Retinal pigment epithelial cell (primary cell): ENCODE measurements at places on chromosomes 2 and 18.
A peak's percentile ranks its signal among the peaks of the same experiment; 100 is the strongest.

- no peak for DNase-seq
These were observed 113.8 kb upstream of the KLF7 start for GRCh38 chr2:207279520-207279919.

- no peak for DNase-seq
These were observed 1.1 kb downstream of the MEMO1 start for GRCh38 chr2:32009516-32010256.

DNA sequence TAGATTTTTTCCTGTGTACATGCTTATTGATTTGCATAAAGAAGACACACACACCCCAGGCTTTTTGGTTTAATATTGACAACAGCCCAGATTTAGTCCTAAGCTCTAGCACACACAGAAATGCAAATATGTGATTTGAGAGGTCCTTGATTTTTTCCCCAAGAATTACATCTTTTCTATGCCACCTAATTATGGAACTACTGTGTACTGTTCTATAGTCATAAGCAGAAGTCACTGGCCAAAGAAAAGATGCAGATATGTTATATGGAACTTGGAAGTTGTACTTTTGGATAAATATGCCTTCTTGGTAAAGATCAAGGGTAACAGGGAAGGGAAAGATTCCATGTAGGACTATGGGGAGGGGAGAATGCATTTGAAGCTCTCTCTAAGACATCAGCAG is 105.6 kb downstream of the SETBP1 start:
- no peak for DNase-seq

DNA sequence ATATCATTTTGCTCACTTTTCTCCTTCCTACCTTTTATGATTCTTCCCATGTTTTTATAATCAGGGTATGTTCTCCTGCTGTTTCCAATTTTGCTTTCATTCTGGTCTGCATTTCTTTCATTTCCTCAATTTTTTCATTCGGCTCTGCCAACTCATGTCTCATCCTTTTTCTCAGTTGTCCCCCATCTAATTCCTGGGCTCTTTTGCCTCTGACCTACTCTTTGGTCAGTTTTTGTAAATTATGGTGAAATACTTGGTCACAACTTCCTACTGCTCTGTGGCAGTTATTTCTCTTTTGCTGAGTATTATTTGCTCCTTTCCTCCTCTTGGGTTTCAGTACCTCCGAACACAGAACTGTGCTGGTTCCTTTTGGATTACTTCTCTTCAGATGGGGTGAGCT is 27.5 kb downstream of the MYO7B start:
- no peak for DNase-seq

DNA sequence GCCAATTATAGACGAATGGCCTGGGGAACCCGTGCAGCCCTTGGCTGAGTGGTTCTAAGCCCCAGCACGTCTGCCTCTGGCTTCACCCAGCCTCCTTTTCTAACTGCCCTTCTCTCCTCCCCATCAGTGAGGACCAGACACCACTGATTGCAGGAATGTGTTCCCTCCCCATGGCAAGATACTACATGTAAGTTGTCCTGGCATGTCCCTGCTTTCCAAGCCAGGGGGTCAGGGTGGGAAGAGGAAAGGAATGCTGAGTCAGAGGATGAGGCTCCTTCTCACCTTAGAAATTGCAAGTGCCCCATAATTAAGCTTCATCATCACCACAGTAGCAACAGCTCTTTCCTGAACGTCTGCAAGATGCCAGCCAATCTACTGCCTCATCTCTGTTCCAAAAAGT is 4.8 kb downstream of the IL1F10 start:
- no peak for DNase-seq

GRCh38 chr2:170798996-170799395 is 17.7 kb upstream of the GAD1 start:
- DNase-seq = no peak

- DNase-seq = peak; percentile 88
These were observed 113.6 kb downstream of the BABAM2 start for GRCh38 chr2:28004086-28004485.

- no peak for DNase-seq
These were observed 162.1 kb downstream of the SEPTIN10 start for GRCh38 chr2:109451671-109452070.

- no peak for DNase-seq
These were observed 7.4 kb upstream of the TEX261 start for GRCh38 chr2:71001981-71002570.

- DNase-seq = no peak
These were observed 21.7 kb downstream of the COX7A2L start for GRCh38 chr2:42339191-42339912.

DNA sequence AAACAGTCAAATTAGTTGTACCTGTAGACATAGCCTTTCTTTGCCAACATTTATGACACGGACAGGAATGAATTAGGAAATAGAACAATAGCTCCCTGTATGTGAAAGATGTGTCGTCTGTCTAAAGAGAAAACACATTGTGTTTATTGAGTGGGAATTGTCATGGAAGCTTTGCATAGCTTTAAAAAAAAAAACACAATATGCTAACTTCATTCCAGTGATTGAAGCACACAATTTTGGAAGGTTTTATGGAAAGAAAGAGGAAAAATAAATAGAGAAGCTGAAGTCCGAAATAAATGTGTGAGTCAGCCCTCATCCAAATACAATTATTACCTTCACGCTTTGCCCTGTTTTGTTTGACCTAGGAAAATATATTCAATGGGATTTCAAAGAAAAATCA is 1095.7 kb downstream of the TSN start:
- no peak for DNase-seq

DNA sequence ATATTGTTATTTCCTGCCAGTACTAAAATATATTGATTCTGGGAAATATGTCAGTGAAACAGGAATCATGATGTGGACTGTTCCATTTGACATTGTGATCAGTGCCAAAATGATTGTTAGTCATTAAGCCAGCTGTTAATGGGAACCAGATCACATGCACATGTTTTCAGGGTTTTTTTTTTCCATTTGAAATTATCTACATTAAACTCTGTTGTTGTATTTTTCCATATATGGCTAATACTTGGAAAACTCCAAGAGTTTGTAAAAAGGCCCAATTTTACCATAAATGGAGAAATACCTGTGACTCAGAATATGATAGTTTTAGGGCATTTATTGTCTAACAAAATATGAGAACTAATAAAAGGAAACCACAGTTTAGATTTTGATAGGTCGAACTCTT is 13.4 kb downstream of the ITGAV start:
- DNase-seq = no peak

DNA sequence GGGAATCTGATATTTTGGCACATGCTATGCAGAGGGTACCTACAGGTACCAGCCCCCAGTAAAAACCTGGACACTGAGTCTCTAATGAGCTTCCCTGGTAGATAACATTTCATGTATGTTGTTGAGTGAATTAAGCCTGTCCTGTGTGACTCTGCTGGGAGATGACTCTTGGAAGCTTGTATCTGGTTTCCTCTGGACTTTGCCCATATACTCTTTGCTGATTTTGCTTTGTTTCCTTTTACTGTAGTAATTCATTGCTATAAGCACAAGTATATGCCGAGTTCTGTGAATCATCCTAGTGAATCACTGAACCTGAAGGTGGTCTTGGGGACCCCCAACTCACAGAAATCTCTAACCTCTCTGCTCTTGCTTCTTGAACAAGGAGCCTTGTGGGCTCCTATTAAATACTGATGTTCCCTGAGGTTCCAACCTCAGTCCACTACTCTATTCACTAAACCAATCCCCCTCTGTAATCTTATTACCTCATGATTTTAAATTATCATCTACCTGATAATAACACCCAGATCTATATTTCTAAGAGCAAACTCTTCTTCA is 94.3 kb upstream of the WDSUB1 start:
- no peak for DNase-seq

DNA sequence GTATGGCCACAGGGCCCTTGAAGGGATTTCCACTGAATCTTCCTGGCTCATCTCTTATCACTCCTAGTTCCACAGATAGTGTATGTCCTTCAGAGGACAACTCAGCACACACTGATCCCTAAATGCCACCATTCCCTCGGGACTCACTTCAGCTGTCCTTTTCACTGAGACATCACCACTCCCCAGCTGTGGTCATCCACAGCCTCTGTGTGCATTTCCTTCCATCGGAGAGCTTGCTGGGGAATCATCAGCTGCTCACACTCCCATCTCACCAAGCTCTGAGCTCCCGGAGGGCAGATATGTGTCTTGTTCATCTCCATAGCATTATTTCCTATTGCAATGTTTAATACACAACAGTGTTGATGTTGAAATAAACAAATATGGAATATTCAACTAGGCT is 759.5 kb downstream of the RNF144A start:
- no peak for DNase-seq

DNA sequence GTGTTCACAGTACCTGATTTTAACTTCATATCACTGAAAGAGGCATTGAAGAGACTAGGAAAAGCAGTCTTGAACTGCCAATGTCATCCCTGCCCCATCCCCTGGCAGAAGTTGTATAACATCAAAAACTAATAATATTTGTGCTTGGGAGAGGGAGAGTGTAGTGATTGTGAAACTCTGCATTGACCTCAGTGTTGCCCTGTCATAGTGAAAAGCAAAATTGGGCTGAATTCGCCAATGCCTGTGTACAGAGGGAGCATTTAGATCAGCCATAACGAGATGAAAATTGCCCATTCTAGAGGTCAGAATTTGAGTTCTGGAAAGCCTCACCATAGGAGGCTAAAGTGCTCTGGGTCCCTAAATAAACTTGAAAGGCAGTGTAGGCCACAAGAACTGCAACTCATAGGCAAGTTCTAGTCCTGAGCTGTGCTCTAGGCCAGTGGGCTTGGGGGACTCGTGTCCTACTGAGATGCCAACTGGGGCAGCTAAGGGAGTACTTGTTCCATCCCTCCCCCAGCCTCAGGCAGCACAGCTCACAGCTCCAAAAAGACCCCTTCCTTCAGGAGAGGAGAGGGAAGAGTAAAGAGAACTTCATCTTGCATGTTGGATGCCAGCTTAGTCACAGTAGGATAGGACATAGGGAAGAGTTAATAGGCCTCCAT is 855.6 kb downstream of the TSN start:
- no peak for DNase-seq

DNA sequence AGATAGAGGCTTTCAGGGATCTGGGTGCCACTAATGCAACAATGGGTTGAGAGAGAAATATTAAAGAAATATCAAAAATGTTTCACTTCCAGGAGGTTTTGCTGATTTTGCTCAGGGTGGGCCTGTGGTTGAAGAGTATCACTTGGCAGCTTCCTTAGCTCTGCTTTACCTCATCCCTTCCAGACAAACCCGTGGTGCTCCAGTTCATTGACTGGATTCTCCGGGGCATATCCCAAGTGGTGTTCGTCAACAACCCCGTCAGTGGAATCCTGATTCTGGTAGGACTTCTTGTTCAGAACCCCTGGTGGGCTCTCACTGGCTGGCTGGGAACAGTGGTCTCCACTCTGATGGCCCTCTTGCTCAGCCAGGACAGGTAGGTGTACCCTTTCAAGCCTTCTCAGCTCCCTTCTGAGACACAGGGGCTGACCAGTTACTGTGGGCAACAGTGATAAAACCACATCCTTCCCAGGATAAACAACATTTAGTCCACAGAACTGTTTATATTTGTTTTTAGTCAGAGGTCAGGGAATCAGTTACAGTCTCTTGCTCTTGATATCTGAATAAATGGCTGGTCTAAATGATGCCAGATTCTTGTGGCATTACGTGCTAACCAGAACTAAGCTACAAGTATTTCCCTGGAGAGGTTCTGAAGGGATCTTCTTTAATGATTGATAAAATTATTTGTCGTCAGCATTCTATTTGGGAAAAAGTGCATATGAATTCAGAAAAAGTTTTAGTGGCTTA is 7.0 kb downstream of the SLC14A1 start:
- DNase-seq = no peak

DNA sequence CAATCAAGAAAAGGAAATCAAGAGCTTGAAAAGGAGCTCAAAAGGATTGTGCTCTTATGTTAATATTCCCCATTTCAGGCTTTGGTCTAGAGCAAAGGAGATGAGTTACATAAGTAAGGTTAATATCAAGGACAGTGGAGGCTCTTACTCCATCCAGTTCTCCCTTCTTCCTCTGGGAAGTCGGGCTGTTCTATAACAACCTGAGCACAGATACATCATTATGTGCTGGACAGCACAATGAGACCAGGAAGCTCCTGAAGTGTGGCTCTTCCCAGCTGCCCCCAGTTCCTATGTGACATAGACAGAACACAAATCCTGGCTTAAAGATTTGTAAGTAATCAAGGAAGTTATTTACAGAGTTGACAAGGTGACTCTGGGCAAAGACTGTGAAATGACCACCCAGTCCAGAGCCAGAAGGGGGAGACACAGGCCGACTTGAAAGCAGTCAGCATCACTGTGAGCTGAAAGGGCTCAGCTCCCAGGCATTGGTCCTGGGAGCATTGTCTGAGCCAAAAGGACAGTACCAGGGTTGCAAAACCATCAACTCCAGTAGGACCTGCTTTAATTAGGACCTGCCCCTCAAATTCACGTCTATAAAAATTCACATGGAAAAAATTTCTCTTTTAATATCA is 917.6 kb upstream of the ACVR2A start:
- DNase-seq = peak; percentile 31

DNA sequence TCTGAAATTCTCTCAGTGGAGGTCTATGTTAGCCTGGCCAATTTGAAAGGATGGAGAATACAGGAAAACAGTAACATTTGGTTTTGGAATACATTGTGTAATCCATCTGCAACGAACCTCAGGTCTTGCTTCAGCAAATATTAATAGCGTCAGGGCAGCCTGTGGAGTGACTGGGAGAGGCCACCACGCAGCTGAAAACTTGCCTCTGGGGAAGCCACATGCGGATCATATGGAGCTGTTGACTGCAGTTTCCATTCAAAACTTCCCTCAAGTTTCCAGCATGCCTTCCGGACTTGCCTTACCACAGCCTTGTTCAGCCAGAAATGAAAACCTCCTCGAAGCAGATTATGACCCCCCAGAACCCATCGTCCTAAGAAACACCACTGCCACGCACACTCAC is 25.7 kb downstream of the BCL11A start:
- DNase-seq = no peak

GRCh38 chr18:31563778-31564177 is 27.9 kb upstream of the TTR start:
- no peak for DNase-seq

GRCh38 chr2:66137606-66138130 is 297.3 kb upstream of the MEIS1 start:
- DNase-seq = no peak

- no peak for DNase-seq
These were observed 165.2 kb downstream of the TMEM200C start for GRCh38 chr18:5729983-5730699.

- no peak for DNase-seq
These were observed 77.2 kb upstream of the NDUFV2 start for GRCh38 chr18:9025091-9025838.

DNA sequence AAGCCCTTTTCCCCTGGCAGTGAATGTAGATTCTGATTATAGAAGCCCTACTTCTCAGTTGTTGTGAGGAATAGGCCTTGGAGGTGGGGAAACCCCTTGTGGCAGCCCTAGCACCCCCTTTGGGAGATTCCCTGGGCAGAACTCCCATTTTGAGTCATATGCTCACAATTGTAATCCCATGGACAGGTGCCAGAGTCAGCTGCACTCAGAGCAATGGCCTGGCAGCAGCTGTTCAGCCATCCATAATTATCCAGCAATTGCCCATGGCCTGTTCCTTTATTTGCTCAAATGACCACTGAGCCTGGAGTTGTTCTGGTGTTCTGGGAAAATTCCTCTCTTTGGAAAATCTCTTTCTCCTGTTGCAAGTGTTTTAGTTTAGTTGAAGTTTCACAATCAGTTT is 71.7 kb downstream of the PTRHD1 start:
- DNase-seq = peak; percentile 91

GRCh38 chr2:105744091-105744908 is 412 bp upstream of the NCK2 start:
- DNase-seq = no peak

- no peak for DNase-seq
These were observed 16.1 kb upstream of the ACVR1C start for GRCh38 chr2:157644776-157645175.

GRCh38 chr2:43438858-43439655 is 156.8 kb downstream of the THADA start:
- DNase-seq = no peak
